ENCODE measurements at places on chromosomes 7 and 10.
A peak's percentile ranks its signal among the peaks of the same experiment; 100 is the strongest.

DNA sequence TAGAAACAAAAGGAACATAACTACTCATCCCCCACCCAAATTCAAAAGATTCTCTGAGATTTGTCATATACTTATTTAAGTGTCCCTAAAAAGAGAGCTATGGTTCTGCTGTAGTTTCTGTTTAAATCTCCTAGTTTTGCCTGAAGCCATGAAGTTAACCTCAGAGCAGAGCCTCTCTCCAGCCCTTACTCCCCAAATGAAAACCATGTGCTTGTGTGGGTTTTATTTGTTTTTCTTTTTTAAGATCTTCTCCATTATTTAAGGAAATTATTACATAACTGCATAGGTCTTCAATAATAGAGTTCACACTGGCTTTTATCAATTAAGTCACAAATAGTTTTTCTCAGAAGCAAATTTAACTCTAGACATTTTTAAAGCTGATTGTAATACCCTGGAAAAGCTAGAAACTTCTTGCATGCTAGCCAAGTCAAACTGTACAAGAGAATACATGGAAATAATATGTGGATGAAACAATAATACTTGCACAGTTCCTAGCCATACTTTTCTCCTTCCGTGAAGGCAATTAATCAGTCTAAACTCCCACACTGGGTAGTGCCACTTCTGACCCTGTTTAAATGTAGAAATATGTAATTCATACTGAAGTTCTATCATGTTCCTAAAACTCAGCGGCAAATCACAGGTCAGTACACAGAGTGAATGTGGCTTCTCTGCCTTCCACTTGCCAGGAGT, 579.7 kb downstream of the SUGCT start:
- no peak for DNase-seq

DNA sequence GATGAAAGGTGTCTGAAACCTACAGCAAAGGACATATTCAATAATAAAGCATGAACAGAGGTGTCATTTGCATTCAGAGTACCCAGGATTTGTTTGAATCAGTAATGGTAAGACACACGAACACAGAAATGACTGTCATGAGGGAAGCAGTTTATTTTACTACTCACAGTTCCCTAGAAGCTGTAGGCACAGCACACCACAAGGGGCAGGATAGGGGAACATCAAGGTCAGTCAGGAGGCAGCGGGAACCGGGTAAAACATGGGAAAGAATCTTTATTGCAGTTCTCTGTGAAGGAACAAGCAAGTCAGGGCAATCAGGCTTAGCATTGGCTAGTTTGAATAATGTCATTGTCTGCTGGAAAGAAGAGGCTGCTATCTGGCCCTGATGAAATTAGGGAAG, 70.2 kb upstream of the PDSS1 start:
- DNase-seq, result no peak

DNA sequence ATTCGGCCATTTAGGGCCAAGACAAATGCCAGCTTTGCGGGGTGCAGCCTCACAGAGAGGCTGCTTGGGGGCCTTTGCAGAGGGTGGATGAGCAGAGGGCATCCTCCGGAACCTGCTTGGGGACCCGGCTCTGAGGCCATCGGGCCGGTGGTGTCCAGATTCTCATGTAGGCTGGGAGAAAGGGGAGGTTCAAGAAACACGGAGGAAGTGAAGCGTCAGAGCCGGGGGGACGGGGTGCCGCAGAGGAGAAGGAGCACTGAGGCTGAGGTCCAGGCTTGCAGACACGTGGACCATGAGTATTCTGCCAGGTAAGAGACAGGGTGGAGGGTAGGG, 150.7 kb upstream of the SHH start:
- DNase-seq, result no peak

DNA sequence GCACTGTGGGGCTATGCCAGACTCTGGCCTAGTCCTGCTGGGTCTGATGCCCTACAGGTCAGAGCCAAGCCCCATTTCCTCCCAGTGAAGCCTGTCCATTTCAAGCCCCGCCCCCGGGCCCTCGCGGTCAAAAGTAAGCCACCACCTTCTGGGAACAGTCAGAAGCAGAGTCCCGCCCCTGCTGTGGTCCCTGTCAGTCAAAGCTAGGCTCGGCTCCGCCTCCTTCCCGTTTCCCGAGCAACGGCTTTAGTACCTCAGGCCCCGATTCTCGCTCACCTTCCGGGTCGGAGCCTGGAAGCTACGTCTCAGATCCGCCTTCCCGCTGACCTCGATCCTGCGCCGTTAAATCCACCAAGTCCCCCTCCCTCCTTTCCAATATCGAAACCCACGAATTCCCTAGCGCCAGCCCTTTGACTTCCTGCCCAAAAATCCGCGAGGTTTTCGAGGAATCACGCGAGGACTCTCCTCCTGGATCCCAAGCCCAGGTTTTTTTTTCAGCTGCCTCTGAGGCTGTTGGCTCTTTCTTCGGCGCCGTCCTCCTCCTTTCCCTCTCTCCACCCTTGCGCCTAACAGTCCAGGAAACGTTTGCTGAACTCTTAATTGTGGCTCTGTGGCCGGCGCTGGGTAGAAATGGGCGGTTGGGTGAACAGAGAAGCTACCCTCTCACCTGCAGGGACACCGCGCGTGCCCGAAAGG, 11.8 kb downstream of the SFXN3 start:
- DNase-seq, result peak; percentile 89

DNA sequence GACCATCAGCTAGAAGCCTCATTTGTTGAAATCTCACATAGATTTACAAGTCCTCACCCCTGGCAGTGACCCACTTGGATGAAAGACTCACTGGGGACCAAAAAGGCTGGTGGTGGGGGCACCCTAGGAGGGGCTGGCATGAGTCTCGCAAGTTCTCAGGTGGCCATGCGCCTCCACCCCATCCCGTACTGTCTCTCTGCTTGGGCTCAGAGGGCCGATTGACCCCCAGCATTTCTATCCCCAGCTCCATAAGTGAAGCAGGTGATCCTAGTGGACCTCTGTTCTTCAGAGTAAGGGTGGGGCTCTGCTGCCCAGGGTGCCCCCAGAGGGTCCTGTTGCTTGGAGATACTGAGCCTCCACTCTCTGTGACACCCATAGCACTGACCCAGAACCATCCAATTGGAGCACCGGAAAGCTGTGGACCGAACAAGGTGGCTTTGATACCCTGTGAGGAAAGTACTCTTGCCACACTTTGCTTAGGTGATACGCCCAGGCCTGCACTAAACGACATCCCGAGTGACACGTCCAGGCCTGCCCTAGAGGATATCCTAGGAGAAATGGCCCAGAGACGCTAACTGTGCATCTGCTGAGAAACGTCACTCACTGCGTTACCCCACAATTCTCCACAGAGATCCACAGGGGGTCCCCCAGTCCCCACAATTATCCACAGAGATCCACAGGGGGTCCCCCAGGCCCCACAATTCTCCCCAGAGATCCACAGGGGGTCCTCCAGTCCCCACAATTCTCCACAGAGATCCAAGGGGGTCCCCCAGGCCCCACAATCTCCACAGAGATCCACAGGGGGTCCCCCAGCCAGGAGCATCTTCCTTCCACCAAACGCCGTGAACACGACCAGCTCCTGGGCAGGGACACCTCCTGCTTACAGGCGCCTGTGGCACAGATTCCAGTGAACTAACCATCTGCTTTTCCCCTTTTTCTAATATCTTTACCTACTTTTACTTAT, 262.9 kb downstream of the PTPRN2 start:
- no peak for DNase-seq

GRCh38 chr10:47405857-47406547, 21.9 kb upstream of the ZNF488 start:
- DNase-seq, result no peak

- DNase-seq, result peak; percentile 78
Measured at GRCh38 chr7:127347567-127348246, 44.8 kb downstream of the ZNF800 start.

DNA sequence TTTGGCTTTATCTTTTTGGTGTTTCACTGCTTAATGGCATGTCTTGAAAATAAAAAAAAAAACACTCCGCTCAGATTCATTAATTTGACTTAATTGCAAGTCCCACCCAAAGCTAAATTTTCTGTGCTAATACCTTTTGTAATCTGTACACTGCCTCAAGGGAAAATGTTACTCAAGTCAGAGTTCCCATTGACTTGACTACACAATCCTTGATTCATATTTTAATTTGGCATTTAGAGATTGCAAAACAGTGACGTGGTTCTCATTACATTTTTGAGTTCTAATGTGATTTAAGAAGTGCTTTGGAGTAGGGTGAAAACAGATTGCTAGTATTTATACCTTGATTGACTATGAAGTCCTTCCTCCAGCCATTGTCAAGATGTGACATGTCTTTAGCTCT, 21.3 kb upstream of the LIPM start:
- no peak for DNase-seq

GRCh38 chr7:55188590-55189138, 169.8 kb downstream of the EGFR start:
- no peak for DNase-seq

- no peak for DNase-seq
Measured at GRCh38 chr7:100007887-100008286, 7.5 kb upstream of the ZKSCAN1 start.

- no peak for DNase-seq
Measured at GRCh38 chr7:40746841-40747556, 612.2 kb downstream of the SUGCT start.

DNA sequence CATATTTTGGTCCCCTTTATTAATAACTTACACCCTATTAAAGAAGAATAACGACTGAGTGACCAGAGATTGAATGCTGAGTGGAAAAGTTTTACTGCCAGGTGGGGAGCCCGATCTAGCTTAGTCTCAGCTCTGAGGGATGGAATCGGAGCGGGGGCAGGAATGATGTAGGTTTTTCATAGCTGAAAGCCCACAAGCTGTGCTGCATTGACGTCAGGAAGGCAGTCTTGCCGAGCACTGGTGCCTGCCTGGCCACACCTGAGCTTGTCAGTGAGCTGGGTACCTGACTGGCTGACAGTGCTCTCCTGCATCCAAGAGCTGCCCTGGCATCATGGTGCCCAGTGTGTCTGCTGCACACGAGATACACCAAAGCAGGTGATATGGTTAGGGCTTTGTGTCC, 34.8 kb downstream of the GRK5 start:
- DNase-seq, result no peak

GRCh38 chr7:46811529-46811928, 770.4 kb downstream of the TNS3 start:
- no peak for DNase-seq

DNA sequence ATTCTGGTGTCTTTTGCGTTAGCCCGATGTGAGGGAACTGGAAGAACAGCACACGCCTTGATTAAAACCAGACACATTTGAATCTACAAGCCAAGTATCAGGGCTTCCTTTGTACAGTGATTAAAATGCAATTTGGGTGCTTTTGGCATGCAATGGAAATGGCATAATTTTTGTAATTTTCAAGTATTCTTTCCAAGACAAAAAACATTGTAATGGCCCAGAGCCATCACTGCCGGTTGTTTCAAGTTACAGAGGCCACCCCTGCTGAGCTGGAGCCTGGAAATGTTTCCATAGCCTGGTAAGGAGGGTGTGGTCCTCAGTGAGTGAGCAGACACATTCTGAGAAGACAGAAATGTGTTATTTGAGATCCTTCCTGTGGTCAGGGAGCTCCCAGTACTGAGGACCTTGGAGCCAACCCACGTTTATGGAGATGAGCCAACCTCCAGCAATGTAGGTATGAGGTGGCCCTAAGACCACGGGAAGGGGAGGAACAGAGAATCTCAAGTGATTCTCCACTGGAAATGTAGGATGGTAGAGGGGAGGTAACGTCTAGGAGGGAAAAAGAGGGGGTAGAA, 20.9 kb downstream of the TEX36 start:
- no peak for DNase-seq

DNA sequence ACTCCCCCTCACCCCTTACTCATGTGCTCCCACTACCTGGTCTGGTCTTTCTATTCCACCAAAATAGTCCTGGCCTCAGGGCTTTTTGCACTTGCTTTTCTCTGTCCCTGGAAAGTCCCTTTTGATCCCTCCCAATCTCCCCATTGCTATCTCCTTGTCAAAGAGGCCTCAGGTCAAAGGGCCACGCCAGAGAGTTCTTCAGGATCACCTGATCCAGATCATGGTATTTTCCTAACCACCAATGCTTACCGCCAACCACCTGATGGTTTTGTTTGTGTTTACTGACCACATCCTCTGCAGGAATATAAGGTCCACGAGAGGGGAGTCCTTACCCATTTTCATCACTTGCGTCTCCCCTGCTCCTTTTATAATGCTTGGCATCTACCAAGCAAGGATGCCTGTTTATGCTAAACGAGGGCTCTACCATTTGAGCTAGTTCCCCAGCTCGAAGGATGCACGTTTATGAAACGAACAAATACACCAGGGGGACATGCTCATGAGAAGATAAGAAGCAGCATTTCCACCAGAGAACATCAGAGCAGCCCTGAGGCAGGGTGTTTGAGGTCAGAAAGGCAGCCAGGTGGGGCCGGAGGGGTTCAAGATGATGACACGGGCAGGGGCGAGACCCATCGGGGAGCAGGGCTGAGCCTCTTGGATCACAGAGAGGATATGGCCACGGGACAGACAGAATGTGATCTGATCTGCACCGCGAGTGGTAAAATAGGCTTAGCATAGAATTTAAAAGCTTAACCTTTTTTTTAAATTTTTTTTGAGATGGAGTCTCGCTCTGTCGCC, 43.1 kb upstream of the FOXK1 start:
- no peak for DNase-seq

DNA sequence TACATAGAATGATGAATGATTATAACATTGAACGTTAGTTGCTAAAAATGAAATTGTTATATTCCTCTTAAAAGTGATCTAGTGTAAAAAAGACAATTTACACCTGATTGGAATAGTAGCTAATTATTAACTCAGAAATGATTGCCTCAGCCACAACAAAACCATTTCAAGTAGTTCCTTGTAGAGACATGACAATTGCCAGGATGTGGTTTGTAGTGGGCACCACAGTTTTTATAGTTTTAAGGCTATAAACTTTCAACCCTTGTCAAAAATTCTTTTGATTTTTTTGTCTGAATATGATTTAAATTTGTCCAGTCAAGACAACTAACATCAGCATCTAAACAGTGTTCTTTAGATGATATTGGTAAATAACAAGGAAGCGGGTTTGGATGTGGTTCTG, 145.2 kb downstream of the SUGCT start:
- DNase-seq, result no peak

DNA sequence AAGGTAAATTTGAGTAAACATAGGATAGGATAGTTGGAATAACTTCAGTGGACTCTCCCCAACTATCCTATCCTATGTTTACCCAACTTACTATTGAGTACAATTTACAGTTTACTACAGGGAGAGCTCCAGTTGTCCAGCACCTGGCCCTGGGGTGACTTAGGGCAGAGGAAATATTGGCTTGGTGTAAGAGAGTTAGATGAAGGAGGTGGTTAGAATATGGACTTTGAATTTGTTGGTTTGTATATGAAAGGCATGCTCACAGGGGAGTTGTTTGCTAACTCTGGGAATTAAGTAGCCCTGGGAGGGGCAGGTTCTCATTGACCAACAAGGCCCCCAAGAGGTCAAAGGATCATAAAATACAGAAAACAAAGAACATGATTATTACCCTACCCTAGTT, 497.7 kb downstream of the ARL4A start:
- DNase-seq, result no peak

Measured in stimulated activated CD4-positive, alpha-beta T cell treated with anti-CD3 and anti-CD28 coated beads, Interleukin-2, amount 100 ng/mL, for 24 hours (primary cell).